Mucosa of descending colon (tissue), 3 donors: ENCODE measurements at places on chromosomes 11 and 22.

- no peak for DNase-seq
Measured at GRCh38 chr11:19083166-19083565, 22.6 kb upstream of the MRGPRX2 start.

DNA sequence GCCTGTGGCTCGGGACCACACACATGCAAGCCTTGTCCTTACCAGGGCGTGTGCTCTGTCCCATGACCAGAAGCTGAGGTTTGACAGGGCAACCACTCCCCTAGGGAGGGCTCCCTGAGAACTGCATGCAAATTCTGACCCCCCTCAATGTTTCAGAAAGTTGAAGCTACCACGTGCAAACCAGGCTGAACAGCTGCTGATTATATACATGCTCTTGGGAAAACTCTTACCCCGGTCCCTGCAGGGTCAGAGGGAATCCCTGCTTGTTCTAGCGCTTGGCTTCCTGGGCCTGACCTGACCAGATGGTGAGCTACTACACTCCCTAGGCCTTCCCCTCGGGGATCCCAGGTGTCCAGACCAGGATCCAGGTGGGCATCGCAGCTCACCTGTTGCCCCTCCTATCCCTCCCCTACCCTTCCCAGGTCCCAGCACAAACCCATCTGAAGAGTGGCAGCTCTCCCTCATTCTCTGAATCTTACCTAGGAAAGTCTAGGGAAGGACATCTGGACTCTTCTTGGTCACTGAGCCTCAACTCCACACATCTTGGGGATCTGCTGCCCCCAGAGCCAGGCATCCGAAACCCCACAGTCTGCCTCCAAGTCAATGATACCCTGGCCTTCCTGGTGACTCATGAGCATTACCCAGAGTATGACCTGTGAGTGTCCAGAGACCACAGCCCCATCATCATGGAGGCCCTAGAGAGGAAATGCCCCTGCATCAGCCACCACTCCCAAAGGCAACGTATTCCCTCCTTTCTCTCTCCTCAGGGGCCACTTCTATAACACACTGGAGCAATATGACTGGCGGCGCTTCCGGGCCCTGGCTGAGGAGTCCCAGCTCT, 61.5 kb downstream of the BTG4 start:
- no peak for DNase-seq

GRCh38 chr11:79205786-79206185, 235.0 kb downstream of the TENM4 start:
- DNase-seq = no peak

- DNase-seq = no peak
Measured at GRCh38 chr11:76026281-76026680, 180.0 kb downstream of the WNT11 start.

DNA sequence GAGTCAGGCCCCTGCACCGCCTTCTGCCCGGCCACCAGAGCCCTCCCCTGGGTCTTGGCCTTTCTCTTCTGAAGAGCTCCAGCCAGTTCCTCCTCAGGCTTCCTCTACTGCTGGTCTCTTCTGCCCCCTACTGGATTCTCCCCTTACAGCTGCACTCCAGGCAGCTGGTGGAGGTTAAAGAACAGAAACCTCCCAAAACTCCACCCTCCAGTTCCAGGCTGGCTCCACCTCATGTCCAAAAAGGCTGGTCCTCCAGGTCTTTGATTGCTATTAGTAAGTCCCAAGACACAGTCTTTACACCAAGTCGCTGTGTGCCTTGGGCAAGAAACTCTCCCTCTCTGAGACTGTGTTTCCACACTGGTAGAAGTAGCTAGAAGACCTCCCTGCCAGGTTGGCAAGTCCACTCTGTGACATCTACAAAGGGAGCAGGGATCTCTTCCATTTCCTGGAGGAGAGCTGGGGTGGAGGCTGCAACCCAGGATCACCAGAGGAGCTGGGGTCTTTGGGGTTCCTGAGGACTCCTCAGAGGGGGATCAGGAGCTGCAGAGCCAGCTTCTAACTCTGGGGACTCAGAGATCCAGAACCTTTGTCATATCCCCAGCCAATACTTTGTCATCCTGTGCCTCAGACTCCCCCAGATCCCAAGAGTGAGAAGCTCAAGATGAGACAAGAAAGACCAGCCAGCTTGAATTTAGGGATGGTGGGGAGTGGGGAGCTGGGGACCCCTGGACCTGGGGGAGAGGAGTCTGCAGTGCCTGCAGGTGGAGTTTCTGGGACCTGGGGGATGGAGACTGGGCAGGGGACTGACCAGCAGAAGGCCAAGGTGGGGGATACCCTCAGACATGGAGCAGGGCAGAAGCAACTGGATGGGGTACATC, 3.4 kb upstream of the IGLL5 start:
- DNase-seq = peak; percentile 60

GRCh38 chr22:50683086-50683993, 10.7 kb downstream of the SHANK3 start:
- no peak for DNase-seq

- DNase-seq = no peak
Measured at GRCh38 chr11:85310479-85310878, 316.7 kb downstream of the DLG2 start.

DNA sequence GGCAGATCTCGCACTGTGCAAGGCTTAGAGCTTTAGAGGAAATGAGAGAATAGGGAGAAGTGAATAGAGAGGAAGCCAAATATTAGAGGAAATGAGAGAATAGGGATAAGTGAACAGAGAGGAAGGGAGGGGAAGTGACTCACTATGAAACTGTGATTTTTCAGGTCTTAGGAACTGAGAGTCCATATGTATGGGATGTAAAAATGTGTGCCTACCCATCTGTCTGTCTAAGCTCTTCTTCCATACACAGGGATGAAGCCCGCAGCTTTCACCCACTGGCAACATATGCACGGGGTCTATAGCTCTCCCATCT, 6.4 kb upstream of the CCDC86 start:
- DNase-seq = no peak

DNA sequence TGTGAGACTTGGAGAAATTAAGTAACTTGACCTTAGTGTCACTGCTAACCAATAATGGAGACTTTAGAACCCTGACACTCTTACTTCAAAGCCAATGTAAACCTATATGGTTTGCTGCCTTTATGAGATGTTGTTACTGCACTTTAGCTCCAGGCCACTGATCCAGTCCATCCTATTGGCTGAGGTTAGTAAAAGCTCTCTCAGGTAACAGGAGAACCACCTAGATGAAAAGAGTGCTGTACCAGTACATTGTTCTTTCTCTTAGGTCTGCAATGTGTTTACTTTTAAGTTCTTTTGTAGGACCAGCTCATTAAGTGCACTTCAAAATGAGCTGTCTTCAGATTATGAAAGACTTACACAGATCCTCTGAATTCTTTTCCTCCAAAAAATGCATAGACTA, 994.0 kb upstream of the FAT3 start:
- no peak for DNase-seq

DNA sequence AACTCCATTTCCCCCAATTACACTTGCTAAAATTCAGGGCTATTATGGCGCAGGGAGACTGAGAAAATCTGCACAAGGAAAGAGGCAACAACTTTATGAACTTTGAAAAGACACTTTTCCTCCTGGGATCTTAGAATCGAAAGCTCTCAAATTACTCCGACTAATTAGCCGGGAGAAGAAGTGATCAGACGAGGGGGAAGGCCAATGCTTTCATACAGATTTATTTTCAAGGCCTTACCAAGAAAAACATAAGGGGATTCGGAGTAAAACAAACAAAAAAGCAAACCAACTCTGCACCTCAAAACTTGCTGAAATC, 1.6 kb downstream of the PAX6 start:
- DNase-seq = no peak

DNA sequence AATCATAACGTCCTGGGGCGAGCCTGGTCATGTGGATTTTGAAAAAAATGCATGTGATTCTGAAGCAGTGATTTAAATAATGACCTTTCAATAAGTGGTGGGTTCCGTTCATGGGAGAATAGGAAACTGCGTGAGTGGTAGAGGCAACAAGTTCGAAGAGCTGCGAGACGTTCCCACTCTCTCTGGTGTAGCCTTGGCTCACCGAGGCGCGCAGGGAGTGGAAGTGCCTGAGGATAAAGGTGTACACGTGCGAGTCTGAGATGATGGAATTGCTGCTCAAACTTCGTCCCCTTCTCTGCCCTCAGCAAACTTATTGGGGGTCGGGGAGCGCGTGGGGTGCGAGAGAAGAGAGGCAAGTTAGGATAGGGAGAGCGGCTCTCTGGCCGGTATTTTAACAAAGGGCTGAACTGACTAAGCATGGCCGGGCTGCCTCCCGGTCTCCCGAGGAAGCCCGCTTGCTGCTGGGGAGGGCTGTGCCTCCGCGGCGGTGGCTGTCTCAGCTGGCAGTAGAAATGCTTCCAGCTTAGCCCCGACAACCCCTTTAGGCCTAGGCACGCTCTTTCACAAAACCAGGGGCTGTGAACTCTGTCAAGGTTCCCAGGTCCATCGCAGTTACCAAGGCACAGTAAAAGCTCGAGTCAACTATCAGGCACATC, 875 bp upstream of the STT3A start:
- peak; percentile 66 for DNase-seq

DNA sequence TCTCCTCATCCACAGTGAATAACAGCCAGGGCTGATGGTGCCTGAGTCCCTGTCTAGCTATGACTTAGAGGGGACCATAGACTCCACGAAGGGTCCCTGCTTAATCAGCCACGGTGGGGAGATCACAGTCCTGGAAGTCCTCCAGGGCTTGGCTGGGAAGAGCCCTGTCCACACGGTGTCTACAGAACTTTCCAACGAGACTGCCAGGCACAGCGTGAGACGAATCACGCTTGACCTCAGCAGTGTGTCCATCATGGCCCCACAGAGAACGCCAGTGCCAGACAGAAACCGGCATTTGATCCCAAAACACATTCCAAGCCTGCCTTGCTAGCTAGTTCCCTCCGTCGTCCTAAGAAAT, 143.4 kb downstream of the CRYBB2 start:
- DNase-seq = no peak

DNA sequence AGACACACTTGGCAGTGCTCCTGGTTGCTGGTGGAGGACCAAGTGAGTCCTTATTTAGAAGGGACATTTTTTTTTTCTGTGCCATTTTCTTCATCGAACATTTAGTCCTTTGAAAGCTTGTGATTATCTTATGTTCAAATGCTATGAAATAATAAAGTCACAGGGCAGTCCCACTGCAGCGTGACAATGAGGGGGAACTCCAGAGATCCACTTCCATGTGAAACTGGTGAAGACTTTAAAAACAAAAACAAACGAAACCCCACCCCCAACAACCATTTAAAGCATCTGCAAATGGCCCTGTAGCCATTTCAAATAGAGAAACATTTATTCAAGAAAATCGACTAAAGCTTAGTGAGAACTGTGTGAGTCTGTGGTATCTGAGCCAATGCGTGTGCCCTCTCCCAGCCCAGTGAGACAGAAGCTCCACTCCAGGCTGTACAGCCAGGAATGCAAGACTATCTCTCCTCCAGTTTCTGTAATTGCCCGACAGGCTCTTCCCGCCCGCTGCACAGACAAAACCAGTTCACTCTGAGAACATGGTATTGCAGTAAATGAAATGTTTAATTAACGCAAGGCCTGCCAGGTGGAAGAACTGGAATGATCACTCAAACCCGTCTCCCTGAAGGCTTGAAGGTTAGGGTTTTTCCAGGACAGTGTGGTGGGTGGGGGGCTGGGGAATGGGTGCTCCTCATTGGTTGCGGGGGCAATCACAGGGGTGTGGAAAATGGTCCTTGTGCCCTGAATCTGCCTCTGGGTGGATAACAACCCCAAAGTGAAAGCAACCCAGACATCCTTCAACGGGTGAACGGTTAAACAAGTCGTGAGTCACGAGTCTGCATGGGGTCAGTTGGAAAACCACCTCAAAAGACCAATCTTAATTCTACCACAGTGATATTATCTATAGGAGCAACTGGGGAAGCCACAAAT, 8.4 kb downstream of the KRTAP5-6 start:
- DNase-seq = no peak

DNA sequence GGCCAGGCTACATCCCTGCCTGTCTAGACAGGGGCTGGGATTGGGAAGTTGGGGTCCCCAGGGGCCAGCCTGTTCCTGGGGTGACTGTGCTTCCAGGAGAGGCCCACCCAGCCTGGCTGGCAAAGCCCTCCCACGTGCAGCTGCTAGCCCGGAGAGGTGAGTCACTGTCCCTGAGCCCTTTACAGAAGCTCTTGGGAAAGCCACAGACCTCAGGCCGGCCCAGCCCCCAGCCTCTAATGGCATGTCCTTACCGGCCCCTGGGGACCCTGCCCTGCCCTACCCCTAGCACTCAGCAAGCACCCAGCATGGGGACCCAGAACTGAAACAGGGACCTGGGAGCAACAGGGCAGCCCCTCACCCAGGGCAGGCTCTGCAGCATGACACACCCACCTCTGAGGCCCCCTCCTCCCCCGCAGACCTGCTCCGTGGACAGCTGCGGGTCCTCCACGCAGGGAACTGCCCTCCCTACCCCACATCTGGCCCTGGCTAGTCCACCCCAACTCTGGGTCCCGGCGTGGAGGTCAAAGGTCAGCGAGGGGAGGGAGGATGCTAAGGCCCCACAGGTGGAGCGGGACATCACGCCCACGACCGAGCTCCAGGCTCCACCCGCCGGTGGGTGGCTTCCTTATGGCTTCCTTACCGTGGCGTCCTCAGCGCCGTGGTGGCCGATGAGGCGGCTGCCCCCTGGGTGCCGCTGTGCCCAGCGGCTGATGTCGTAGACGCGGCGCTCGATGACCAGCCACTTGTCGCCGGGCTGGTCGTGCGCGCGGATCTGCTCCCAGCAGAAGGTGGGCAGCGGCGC, 615 bp downstream of the FADS3 start:
- peak; percentile 40 for DNase-seq

- no peak for DNase-seq
Measured at GRCh38 chr11:115049796-115050195, 371.5 kb downstream of the NXPE2 start.

- no peak for DNase-seq
Measured at GRCh38 chr22:27171212-27171611, 513.8 kb downstream of the MIAT start.

GRCh38 chr11:131661132-131661531, 290.7 kb downstream of the NTM start:
- no peak for DNase-seq

DNA sequence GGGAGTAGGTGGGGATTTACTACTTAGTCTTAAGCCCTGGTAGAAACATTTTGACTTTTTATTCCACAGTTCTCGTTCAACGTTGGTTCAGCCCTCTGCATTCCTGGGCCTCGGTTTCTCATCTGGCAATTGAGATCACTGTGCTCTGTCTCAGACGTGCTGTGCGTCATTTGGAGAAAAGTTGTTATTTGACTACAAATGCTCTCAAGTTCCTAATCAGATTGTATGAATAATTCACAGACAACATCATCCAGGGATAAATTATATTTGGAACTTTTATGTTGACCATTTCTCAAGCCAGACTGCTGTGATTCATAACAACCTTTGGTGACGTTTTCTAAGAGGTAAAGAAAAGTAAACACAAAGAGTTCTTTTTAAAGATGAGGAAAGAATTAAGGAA, 69.2 kb downstream of the BLID start:
- DNase-seq = no peak

DNA sequence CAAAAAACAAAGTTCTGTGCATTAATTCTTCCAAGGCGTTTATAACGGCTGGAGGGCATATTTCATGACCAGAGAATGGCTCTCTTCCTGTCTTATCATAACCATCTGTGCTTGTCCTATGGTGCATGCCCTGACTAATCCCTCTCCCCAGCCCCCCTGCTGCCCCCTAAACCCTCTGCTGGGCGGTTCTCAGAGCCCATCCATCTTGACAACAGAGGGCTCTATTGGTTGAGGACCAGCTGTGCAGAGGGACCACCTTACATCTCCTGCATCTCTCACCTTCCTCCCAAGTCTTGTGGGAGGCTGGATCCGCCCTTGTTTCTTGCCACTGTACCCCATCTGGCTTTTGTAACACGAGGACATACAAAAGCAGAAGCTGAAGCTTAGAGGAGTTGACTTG, 282.1 kb downstream of the MIAT start:
- no peak for DNase-seq

- no peak for DNase-seq
Measured at GRCh38 chr11:19766206-19766605, 53.6 kb downstream of the NAV2 start.
